ENCODE measurements at places on chromosomes 6 and 20.

- DNase-seq: no peak
These were observed 121.6 kb upstream of the BEND6 start for GRCh38 chr6:56833127-56833791.

DNA sequence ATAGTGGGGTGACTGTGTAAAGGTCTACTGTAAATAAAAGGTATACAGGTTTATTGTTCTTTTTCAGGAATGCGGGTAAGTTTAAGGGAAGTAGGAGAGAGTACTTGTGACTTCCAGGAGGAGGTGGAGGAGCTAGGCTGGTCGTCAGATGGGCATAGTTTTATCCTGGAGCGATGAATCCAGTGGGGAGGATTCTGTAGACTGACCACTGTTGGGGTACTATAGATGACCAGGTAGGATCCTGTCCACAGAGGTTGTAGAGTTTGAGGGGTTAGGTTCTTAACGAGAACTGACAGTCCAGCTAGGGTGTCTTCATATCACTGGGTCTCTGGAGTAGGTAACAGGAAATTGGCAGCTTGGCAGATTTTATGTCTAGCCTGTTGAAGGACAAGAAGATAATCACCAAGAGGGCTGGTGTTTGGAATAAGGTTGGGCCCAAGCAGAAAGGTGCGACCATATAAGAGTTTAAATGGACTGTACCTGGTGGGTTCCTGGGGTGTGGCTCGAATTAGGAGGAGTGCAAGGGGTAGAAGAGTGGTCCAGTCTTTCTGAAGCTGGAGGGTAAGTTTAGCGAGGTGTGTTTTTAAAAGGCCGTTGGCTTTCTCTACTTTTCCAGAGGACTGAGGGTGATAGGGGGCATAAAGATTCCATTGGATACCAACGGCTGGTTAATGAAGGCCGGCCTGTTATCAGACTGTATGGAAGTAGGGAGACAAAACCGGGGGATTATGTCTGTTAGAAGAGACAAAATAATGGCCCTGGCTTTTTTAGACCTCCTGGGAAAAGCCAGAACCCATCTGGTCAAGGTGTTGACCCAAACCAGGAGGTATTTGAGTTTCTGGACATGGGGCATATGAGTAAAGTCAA is 751.3 kb upstream of the ADGRB3 start:
- DNase-seq: no peak

DNA sequence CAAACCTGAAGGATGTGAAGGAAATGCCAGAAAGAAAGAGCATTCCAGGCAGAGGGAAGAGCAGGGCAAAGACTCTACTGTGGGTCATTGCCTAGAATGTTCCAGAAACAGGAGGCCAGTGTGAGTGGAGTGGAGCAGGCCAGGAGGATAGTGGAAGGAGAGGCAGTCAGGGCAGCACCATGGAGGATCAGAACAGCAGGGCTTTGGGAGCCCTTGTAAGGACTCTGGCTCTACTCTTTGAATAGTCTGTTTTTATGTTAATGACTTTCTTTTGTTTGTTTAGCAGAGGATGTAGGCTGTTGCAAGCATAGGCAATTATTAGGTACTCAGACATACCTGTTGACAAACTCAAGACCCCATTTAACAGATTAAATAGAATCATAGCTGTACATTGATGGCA is 23.6 kb upstream of the FBXL4 start:
- DNase-seq: no peak

GRCh38 chr6:30691208-30691847 is 544 bp upstream of the NRM start:
- no peak for DNase-seq

DNA sequence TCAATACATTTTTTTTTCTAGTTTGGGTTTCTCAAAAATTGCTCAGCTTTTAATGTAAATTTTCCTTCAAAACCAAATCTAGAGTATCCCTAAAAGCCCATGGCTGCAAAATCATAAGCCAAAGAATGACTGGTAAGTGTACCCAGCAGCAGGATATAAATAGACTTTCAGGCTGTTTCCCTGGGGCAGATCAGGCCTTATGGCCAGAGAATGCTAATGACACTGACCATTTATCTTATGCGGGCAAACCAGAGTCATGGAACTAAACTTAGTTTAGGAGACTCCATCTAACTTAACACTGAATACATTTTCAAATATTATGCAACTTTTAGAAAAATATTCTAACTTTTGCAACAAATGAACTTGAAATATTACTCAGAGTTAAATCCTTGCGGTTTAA is 7.4 kb downstream of the OSER1 start:
- no peak for DNase-seq

DNA sequence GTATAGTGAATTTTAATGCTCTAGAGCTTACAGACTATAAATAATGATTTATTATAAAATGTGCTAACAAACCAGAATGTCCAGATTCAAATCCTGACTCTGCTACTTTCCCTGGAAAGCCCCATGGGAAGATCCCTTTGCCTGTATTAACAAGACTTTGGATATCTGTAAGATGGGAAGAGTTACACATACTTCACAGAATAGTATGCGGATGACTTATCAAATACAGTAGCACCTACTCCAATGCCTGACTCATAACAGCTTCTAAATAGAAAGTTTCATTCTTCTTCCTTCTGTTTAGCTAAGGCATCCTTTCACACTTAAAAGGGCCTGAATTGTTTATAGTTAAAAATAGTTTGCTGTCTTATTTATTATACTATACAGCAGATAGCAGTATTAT is 166.3 kb downstream of the KCNQ5 start:
- no peak for DNase-seq

GRCh38 chr6:155400654-155400965 is 55.0 kb downstream of the NOX3 start:
- DNase-seq: no peak

GRCh38 chr20:13220194-13220903 is 725 bp upstream of the ISM1 start:
- no peak for DNase-seq

GRCh38 chr6:139137706-139138105 is 2.8 kb downstream of the HECA start:
- DNase-seq: no peak

DNA sequence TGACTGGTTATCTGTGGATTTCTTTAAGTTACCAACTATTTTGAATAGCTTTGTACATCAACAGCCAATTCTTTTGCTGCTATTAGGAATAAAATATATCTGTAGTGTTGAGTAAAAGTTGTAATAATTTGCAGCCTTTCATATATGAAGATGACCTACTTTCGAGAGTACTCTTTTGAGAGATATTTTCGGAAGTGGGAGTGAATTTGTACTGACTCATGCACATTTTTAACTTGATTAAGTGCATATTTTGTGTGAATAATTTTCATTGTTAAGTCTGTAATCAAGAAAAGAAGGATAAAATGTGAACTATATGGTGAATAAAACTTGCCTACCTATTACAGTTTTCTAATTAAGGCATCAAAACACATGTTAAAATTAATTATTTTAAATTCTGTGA is 51.9 kb downstream of the L3MBTL3 start:
- no peak for DNase-seq

GRCh38 chr20:5865604-5866003 is 84.7 kb downstream of the TRMT6 start:
- DNase-seq: no peak

DNA sequence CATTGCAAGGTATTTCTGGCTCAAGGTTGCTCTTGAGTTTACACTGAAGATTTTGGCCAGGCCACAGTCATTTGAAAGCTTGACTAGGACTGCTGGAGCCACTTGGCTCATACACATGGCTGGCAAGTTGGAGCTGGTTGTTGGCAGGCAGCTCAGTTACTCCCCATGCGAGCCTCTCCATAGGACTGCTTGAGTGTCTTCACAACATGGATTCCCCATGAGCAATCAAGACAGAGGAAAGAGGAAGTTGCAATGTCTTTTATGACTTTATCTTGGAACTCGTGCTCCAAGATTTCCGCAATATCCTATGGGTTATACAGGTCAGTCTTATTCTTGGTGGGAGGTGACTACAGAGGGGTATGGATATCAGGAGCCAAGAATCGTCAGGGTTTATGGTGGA is 1.4 kb upstream of the MANBAL start:
- DNase-seq: no peak

GRCh38 chr20:17109307-17109706 is 117.5 kb upstream of the PCSK2 start:
- DNase-seq: no peak

- DNase-seq: no peak
These were observed 83.3 kb downstream of the DCDC2 start for GRCh38 chr6:24274441-24275083.

DNA sequence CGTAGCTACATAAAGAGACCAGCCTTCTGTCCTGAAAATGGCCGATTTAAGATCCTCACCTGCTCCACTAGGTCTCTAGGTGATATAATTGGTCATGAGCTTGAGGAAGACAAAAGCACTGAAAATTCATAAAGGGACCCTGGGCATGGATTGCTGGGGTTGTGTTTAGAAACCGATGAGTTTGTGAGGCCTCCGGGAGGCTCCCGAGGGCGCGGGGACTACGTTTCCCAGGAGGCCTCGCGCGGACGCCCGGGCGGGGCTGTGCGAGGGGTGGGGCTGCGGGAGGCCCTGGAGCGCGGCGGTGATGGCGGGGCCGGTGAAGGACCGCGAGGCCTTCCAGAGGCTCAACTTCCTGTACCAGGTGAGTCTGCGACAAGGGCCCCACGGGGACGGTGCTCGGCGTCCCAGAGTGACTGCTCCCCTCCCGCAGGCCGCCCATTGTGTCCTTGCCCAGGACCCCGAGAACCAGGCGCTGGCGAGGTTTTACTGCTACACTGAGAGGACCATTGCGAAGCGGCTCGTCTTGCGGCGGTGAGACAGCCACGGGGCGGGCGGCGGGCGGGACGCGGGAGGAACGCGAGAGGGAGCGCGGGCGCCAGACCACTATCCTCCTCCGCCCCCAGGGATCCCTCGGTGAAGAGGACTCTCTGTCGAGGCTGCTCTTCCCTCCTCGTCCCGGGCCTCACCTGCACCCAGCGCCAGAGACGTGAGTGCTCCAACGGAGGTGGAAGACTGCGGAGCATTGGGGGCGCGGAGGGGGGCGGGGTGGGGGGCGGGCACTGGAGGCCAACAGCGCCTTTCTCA is at the start of gene RPP21:
Gene RPP21, plus strand, starts transcription at position 289 of the 804 bp plus-strand sequence. Its CDS starts 16 bp downstream, at position 305.
- peak; percentile 37 for DNase-seq

DNA sequence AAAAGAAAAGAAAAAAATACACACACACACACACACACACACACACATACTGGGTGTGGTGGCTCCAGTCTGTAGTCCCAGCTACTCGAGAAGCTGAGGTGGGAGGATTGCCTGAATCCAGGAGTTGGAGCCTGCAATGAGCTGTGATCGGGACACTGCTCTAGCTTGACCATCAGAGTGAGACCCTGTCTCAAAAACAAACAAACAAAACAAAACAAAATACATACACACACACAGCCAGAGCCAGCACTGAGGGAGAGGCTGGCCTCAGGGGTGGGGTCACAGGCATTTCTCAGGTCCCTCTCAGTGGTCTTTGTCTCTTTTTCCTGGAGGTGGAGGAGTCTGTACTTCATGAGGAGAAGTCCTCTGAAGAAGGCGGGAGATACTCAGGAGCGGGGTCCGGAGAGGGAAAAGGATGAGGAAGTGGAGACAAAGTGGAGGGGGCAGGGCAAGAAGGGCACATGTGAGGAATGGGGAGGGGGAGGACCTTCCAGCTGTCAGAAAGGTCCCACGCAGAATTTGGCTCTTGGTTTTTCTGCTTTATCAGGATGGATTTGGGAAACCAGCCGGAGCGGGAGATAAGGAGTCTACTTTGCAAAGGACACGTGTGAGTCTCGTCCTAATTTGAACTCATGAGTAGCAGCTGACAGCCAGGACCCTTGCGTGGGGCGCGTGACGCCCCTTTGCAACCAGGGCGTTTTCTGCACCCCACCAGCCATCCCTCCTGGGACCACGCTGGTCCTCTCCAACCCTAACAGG is 7.7 kb upstream of the MICB start:
- no peak for DNase-seq

GRCh38 chr6:73263570-73263909 is 544 bp upstream of the KHDC1 start:
- no peak for DNase-seq

- no peak for DNase-seq
These were observed 815 bp downstream of the UTRN start for GRCh38 chr6:144285798-144286502.

DNA sequence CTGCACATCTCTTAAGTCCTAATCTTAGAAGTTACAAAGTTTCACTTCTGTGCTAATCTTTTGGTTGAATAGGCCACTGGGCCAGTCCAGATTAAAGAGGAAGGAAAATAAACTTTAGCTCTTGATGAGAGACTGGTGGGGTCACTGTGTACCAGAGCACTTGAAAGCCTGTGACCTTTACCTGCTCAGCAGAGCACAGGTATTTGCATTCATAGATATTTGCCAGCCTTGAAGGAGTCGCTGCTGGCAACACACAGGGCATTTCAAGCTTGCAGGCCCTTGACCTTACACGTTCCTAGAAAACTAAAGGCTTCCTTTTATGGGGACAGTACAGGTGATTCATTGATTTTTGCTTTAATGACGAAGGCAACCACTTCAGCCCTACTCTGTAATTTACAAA is 108.4 kb upstream of the SLC22A23 start:
- no peak for DNase-seq

- DNase-seq: no peak
These were observed 22.1 kb upstream of the ZNF76 start for GRCh38 chr6:35237476-35237875.

GRCh38 chr6:147561726-147562125 is 53.2 kb downstream of the SAMD5 start:
- no peak for DNase-seq

GRCh38 chr6:1039191-1039590 is 272.7 kb upstream of the FOXQ1 start:
- no peak for DNase-seq

DNA sequence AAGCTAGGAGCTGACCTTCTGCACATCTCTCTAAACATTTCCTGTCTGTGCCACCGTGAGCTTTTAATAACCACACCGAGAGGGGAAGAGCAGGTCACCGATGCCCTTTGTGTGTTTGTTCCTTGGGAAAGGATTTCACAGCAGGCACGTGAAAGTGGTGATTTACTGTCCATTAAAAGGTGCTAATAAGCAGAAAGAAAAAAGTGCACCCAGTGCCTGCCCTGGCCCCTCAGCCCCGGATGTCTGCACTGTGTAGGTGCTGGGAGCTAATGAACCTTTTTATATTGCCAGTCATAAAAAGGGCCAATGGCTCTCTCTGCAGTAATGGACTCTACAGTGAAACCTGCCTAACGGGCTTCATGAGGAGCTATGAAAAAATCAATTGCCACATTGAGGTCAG is 312.6 kb downstream of the C6orf118 start:
- no peak for DNase-seq

- DNase-seq: no peak
These were observed 13.5 kb downstream of the KCNK17 start for GRCh38 chr6:39300739-39301138.

DNA sequence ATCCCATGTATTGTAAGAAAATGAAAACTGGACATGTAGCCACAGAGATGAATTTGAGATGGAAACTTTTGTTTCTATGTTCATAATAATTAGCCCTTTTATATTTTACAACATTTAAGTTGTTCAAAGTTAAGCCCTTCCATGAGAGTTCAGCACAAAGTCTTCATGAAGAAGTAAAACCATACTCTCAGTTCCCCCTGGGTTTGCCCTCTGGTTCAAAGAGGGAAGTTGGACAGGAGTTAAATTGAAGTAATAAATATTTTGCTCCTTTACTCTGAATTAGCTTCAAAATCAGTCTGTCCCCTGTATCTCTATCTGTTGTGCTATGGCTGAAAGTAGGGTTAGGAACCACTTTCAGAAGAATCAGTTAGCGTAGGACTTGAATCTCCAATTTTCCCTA is 31.1 kb downstream of the PHACTR2 start:
- no peak for DNase-seq

Measured in bone marrow (tissue), 2 donors.